K562 (cell line): ENCODE measurements at places on chromosomes 3 and 15.

DNA sequence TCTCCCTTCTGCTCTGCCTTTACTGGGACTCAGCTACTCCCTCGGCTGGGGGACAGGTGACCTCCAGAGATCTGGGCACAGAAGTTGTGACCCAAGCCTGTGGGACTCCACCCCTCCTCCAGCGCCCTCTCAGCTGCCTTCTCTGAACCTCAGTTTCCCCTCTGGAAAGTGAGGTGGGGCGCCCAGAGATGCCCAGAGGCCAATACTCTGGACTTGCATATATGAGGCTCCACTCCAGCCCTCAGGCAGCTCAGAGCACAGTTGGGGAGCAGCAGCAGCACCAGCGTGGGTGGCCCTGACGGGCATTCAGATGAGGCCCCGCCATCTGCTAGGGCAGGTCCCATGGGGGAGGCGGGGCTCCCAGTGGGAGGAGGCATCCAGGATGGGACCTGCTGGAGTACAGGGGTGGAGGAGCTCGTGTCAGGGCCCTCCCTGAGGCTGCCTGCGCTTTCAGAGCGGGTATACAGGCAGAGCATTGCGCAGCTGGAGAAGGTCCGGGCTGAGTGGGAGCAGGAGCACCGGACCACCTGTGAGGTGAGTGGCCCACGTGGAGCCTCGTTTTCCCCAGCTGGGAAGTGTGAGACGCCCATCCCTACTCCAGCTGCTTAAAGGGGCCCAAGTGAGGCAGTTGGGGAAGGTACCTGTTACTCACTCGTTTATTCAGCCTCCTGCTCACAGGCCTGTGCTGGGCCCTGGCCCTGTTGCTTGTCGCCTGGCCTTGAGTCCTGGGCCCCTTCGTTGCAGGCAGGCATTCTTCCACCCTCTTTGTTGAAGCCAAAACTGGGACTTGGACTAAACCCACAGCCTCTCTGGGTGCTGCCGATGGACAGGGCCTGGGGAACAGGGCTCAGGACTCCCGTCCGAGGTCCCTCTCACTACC, 35.4 kb downstream of the PSTPIP1 start:
- no peak overlapping the region for H3K27ac ChIP-seq
- DNase-seq: no peak
- H3K4me1 ChIP-seq: no peaks in the 10 kb centered on the region

GRCh38 chr15:52334491-52335160, 39.0 kb upstream of the MYO5C start:
- H3K36me3 ChIP-seq: no peaks in the 10 kb centered on the region
- no peaks in the 10 kb centered on the region for H3K4me1 ChIP-seq
- no peak for DNase-seq
- no peak overlapping the region for H3K4me3 ChIP-seq

- no peak for DNase-seq
- peaks cover 8% of the 10 kb centered on the region; the same call in 2 of the 3 replicates for H3K4me1 ChIP-seq
- no peak overlapping the region for H3K27ac ChIP-seq
These were observed 50.9 kb upstream of the HACD2 start for GRCh38 chr3:123635717-123636116.

DNA sequence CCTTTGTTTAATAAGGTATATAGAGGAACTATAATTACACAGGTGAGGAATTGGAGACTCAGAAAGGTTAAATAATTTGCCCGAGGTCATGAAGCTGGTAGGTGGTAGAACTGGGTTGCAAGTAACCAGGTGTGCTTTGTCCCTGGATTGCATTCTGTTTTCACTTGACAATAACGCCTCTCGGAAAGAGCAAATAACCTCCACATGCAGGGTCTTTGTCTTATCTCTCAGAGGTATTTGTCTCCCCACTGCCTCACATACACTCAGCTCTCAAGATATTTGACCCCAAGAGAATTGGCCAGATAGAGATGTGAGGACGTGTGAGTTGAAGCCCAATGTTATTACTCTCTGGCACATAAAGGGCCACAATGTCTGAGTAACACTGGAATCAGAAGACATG, 320.9 kb upstream of the ONECUT1 start:
- H3K4me3 ChIP-seq: no peak overlapping the region
- H3K36me3 ChIP-seq: no peaks in the 10 kb centered on the region
- no peak for DNase-seq
- no peaks in the 10 kb centered on the region for H3K4me1 ChIP-seq
- H3K27me3 ChIP-seq: no peaks in the 10 kb centered on the region

DNA sequence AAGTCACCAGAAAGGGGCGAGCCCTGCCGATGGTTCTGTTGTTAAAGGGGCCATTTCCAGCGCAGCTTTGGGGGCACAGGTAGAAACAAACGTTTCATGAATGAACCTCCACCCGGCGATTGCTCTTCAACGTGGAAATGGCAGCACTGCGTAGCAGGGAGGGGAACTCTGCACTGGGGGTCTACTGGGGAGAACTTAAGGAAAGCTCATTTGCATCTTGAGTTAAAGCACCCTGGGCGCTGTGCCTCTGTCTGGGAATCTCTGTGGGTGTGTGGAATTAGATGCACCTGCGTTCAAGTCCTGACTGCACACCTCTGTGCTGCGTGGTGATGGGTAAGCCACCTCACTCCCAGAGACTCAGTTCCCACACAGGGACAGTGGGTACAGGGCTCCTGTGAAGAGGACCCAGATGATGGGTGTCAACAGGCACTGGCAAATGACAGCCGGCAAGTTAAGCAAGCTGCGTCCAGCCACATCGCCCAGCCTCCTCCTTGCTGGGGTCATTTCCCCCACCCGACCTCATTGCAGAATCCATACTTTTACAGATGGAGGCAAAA, 68.8 kb downstream of the ASB7 start:
- H3K4me3 ChIP-seq: no peak overlapping the region
- H3K4me1 ChIP-seq: no peaks in the 10 kb centered on the region
- DNase-seq: no peak
- no peak overlapping the region for H3K27ac ChIP-seq

GRCh38 chr15:99845009-99845408, 111.8 kb upstream of the LYSMD4 start:
- H3K4me3 ChIP-seq: no peak overlapping the region
- H3K36me3 ChIP-seq: no peaks in the 10 kb centered on the region
- no peak for DNase-seq
- H3K27ac ChIP-seq: no peak overlapping the region
- no peaks in the 10 kb centered on the region for H3K27me3 ChIP-seq

GRCh38 chr15:77508541-77509243, 88.0 kb downstream of the HMG20A start:
- no peak for DNase-seq
- H3K36me3 ChIP-seq: no peaks in the 10 kb centered on the region
- no peak overlapping the region for H3K4me3 ChIP-seq
- no peak overlapping the region for H3K27ac ChIP-seq
- peaks cover 6% of the 10 kb centered on the region; the same call in 2 of the 3 replicates for H3K4me1 ChIP-seq

DNA sequence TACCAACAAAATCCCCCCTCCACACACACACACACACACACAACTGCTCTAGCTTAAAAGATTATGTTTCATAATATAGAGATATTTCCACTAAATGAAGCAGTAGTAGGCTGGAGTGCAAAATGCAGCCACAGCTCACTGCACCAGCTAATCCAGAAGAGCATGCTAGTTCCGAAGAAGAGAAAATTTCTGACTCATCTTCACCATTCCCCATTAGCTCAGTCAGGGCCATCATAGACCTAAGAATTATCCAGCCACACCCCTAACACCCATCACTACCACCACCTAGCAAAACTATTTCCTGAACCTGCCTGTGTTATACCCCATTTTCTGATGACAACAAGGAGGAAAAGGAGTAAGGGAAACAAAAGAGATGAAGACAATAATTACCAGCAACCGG, 67.1 kb upstream of the UBE2E2 start:
- H3K36me3 ChIP-seq: no peaks in the 10 kb centered on the region
- DNase-seq: no peak
- H3K4me1 ChIP-seq: no peaks in the 10 kb centered on the region
- H3K27ac ChIP-seq: no peak overlapping the region
- H3K27me3 ChIP-seq: no peaks in the 10 kb centered on the region
